ENCODE measurements at places on chromosomes 11 and 22.

DNA sequence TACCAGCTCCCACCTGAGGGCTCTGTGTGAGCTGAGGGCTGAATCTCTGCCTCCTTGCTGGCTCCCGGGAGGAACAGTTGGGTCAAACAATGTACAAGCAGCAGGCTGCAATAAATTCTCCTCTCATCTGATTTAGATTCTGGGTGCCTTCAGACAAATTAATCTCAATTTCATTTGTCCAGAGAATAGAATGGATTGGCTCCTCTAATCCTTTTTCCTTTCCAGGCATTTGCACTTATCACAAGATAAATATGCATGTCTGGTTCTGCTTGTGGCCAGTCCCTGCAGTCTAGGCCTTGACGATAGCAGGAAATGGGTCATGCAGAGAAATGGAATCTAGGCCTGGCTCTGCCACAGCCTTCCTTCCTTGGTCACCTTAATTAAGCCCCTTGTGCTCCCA lies 28.7 kb downstream of the UPB1 start:
- DNase-seq: no peak

- peak; percentile 52 for DNase-seq
These were observed 43.0 kb upstream of the WT1 start for GRCh38 chr11:32478277-32478731.

DNA sequence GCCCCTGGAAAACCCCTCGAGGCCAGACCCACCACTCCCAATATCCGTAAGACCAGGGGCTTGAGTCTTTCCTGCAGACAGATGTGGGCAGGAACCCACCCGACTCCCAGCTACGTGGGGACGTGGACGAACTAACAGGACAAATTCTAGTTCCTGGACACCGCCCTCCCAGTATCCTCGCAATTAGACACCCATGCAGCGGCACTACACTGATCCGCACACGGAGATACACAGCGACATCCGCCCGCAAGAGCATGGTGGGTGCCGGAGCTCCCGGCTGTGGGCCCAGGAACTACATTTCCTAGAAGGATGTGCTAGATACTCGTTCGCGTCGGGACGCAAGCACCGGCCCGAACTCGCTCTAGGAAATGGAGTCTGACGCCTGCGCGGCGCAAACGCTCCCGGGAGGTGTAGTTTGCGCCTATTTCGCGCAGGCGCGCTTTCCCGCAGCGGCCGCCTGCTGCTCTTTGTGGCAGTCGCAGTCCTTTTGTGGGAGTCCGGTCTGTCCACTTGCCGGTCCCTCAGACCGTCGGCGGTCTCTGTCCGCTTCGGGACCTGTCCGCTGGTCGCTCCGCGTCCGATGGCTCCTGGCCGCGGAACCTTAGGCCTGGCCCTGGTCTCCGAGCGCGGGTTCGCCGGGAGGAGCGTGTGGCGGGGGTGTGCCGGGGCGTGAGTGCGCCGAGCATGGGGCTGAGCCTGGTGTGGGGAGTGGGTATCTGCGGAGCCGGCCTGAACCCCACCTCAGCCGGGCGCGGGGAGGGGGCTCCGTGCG lies at the start of gene ZNF74:
ZNF74 (plus strand) TSS at position 447 of the 772 bp plus-strand sequence. CDS start 478 bp downstream, outside the sequence.
- peak; percentile 86 for DNase-seq

- DNase-seq: no peak
These were observed 14.1 kb upstream of the ME3 start for GRCh38 chr11:86686531-86686930.

- DNase-seq: no peak
These were observed 28.4 kb downstream of the ZNF143 start for GRCh38 chr11:9489080-9489765.

GRCh38 chr11:110121204-110121603 lies 28.0 kb downstream of the ZC3H12C start:
- DNase-seq: no peak

- DNase-seq: no peak
These were observed 85.2 kb downstream of the VPREB1 start for GRCh38 chr22:22329792-22330191.

DNA sequence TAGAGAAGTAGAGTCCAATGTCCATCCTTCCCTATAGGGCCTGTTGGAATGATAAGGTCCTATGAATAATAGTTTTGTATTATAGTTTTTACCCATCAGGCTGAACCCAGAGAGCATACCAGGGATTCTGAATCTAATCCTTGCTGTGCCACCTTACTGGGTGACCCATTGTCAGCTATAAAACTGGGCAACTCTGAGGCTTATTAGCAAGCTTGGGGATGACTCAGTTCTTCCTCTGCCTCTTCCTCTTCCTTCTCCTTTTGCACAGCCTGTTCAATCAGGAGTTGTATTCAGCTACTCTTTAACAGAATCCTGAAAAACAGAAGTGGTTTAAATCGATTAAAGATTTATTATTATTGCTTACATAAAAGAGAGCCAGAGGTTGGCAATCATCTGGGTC lies 8.9 kb downstream of the HEPHL1 start:
- DNase-seq: no peak

DNA sequence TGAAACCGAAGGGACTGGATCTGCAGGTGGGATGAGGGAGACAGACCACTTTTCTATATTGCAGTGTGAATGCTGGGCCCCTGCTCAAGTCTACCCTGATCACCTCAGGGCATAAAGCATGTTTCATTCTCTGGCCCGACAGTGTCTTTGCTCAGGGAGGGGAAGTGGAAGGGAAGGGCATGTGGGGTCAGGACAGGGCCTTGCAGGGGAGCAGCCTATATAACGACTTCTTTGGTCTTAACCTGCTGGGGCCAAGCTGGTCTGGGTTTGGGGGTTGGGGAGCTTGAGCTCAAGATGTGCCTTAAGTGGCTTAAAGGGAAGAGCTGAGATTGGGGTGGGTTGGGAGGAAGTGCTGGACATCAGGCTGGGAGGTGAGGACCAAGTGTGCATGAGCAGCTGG lies 86.4 kb downstream of the GDPD4 start:
- DNase-seq: no peak
